Cardiac fibroblast (primary cell): ENCODE measurements at places on chromosomes 2 and 18.

DNA sequence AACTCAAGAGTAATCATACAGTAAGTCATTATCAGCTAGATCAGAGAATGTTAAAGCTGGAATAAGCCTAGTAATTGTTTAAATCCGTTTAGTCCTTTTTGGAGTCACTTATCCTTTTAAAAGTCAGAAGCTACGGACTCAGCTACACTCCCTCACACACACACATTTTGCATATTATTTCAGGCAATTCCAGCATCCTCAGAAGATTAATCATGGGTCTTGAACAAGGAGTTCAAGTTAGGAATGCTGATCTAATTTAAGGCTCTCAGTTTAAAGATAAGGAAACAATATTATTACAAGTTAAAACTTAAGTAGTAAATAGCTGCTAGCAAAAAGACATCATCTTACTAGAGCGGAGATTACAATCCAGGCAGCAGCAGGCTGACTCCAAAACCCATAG lies 74.3 kb downstream of the GTF3C3 start:
- DNase-seq = no peak

DNA sequence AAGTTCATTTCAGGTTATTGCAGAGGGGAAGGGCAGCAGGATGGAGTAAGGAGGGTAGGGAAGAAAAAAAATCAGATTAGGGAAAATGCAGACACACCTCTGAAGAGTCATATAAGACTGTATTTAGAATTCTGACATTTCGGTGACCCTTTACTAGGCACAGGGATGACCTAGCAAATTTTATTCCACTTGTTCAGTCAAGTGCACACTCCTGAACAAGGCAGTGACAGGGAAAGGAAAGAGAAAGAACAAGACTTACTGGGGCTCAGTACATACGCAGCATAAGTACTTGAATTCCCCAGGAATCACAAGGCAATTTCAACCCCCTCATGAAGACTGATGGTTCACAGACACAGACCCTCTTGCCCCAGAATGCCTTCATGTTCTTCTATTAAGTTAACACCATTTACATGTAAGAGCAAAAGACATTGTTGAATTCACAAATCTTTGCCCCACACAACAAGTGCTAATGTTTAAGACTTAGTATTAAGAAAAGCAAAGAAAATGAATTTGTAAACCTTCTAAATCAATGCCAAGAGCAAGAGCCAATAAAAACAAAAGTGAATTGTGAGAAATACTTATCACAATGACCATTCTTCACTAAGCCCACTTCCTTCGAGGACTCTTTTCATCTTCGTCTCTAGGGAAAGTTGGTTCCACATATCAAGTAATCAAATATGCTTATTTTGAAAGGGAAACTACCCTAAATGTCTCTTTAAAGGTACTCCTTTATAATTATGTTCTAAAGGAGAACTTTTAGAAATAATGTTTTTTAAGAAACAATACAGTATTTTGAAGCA lies 47.0 kb downstream of the COBLL1 start:
- peak; percentile 45 for DNase-seq

DNA sequence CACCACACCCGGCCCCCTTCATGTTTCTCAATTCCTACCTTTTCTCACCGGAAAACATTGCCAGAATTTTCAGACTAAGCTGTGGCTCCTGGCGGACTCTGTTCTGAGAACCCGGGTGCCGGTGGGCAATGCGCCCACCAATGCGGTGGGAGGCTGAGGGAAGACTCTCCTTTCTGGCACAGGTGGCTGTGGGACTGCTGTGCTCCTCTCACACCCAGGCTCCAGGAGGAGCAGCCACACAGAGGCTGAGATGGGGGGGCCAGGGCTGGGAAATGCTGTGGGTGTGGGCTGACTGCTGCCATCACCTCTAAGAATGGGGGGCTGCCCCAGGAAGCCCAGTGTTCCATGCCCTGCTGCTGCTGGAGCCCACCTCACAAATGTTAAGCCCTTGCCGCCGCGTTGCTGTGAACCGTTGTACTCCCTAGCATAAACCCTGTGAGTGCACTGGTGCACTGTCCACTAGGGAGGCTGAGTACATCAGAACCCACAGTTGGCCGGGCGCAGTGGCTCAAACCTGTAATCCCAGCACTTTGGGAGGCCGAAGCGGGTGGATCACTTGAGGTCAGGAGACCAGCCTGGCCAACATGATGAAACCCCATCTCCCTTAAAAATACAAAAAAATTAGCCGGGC lies 152.6 kb downstream of the LDLRAD4 start:
- DNase-seq = no peak

DNA sequence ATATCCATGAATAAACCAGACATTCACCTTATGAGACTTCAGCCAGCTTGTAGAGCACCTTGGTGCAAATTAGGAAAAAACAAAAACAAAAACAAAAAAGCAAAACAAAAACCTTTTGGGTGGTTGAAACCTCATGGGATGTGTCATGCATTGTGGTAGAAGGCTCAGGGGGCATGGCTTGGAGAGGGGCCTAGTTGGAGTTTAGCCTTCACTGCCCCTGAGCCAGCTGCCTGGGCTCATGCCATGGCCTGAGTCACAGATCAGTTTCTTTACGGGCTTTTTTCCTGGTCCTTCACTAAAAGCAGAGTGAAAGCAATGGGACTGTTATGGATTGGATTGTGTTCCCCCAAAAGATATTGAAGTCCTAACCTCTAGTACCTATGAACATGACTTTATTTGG lies 22.0 kb upstream of the DAPL1 start:
- DNase-seq = peak; percentile 39

DNA sequence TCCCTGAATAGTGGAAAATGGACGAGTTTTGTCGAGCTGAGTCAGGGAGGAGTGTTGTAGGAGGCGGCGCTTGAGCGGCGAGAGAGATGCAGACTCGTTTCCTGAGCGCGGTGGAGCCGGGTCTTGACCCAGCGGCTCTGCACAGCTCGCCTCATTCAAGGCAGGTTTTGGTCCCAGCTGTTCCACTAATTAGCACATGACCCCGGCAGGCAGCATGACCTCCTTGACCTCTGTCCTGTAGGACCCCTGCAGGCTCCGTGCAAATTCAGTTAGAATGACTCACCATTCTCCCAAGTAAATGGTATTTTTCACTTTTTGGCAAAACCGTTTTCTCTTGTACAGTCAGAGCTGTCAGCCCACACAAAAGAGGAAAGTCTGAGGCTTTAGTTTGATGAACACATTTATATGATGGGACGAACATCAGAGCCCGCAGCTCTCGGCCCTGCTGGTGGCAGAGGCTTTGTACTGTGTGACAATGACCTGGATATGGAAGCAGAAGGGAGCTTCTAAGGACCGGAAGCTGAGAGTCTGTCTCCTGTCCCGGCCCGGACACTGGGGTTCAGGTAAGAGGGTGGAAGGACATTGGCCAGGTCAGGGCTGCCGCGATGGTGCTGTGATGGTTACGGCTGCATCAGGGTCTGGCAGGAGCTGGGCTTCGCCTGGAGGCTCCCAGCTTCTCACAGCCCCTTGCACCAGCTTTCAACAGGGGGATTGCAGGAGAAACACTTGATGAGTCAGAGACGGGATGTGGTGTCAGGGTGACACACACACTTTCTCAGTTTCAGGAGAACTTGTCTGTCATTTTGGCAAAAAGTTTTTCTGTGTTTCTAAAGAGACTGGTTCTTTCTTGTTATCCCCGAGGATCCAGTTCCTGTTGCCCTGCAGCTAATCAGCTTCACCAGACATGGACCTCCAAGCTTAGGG lies 29.9 kb upstream of the ALKAL2 start:
- DNase-seq = peak; percentile 29

DNA sequence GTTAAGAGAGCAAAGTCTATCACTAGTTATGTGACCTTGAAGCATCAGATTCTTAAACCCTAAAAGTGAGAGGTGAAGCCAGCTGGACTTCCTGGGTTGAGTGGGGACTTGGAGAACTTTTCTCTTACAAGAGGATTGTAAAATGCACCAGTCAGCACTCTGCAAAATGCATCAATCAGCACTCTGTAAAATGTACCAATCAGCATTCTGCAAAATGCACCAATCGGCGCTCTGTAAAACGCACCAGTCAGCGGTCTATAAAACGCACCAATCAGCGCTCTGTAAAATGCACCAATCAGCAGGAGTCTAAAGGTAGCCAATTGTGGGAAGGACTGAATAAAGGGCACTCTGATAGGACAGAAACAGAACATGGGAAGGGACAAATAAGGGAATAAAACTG lies 291.6 kb upstream of the FAM98A start:
- DNase-seq = no peak

DNA sequence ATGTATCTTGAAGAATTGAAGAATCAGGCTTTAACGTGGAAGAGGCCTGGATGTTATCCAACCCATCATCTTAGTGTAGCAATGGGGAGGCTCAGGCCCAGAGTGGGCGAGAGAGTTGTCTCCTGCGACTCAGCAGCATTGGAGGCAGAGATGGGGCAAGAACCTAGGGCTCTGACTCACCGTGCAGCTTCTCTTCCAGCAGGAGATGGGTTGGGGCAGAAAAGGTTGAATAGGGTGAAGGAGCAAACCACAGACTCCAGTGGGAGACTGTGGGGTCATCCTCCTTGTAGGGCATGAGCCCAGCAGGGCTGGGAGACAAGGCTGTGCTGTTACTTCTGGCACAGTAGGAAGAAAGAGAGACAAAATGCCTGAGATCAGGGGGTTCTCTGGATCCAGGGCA lies 1.4 kb downstream of the IL36RN start:
- DNase-seq = peak; percentile 3

- peak; percentile 92 for DNase-seq
Measured at GRCh38 chr2:111946294-111947114, 48.1 kb downstream of the MERTK start.

DNA sequence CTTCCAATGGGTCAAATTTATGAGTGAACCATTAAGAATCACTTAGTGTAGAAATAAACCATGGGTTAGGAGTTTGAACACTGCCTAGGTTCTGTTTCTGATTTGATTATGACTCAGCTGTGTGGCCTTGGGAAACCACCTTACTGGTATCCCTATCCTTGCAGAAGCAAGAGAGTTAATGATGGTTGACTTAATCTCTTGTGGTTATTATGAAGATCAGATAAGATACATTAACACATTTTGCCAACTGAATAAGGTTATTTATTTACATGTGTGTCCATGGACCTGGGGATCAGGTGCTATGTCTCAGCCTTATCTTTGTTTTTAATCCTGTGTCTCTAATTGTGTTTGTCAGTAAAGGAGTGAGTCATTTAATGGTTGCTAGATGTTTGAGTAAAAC lies 5.4 kb upstream of the KCNJ13 start:
- DNase-seq = peak; percentile 81

DNA sequence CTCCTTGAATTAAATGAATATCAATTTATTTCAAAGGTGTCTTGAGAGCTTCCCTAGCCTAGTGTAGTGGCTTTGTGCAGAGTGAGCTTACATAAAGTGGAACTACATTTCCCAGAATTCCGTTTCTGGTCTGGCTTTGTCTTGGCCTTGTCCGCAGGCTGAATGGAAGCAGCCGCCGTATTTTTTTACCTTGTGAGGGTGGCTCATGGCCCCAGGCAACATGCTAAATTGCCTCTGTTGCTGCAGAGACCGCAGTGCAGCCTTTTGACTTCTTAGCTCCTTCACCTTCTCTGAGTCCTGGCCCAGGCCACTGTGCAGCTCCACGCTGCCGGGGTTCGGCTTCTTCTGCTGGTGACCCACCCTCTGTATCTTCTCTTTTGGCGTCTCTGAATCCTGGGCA lies 114.8 kb upstream of the SLC38A11 start:
- no peak for DNase-seq

DNA sequence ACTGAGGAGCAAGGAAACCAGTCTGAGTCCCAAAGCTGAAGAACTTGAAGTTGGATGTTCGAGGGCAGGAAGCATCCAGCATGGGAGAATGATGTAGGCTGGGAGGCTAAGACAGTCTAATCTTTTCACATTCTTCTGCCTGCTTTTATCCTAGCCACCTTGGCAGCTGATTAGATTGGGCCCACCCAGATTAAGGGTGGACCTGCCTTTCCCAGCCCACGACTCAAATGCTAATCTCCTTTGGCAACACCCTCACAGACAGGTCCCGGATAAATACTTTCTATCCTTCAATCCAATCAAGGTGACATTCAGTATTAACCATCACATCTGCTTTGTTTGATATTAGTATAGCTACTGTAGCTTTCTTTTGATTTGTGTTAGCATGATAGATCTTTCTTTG lies 27.1 kb downstream of the VRK2 start:
- no peak for DNase-seq

- no peak for DNase-seq
Measured at GRCh38 chr2:10073706-10074105, 6.5 kb downstream of the CYS1 start.

DNA sequence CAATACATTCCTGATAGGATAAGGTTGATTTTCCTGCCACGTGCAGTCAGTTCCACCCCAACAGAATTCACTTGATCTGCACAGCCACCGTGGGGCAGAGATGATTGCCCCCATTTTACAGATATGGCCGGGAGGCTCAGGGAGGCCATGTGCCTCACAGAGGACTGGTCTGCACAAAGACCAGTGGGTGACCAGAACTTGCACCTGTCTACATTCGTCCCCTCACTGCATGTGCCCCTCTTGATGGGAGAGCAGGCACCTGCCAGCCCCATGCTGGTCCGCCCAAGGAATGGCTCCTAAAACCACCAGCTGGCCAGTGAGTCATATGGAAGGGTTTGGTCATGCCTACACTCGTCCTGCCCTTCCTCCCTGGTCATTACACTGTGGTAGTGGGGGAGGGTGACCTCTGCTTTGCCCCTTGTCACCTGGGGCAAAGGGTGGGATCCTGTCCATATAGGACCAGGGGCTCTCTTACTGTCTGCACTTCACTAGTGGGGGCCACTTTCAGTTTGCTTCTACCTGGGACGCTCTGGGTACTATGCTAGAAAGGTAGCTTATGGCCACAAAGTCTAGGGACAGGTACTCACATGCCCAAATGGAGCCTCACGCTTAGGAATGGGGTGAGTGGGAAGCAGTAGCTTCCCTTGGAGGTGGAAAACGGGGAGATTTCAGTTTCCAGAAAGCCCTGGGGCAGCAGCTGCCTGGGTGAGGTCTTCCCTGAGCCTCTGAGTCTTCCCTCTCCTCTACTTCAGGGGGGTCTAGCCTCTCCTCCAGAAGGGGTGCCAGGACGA lies 14.7 kb downstream of the RRM2 start:
- DNase-seq = peak; percentile 19

DNA sequence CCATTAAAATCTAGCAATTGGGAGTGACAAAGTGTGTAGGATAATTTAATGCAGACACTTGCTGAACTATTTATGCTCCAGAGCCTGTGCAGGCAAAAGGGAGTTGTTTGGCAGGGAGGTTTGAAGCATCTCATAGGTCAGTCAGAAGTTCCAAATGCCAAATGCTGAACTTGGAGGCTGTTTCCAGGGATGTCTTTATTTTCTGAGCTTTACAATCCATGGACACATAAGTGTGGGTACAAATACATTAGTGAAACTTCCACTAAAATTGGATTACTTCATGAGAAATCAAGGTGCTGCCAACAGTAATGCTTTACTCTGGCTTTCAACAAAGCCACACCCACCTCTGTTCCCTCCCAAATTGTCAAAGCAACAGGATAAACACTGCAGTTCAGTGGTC lies 422.1 kb upstream of the SETBP1 start:
- no peak for DNase-seq

GRCh38 chr2:229910147-229910831 lies 11.5 kb downstream of the TRIP12 start:
- no peak for DNase-seq

- no peak for DNase-seq
Measured at GRCh38 chr2:187528042-187528441, 26.2 kb downstream of the TFPI start.
